ENCODE measurements at places on chromosomes 7 and 10. TPM values are rescaled to one million over a fixed set of nuclear protein-coding genes. Genes with fewer than 3 reads are reported as not detected.

GRCh38 chr10:75613685-75614504 lies 182.5 kb downstream of the LRMDA start:
- H3K27me3 ChIP-seq = peaks cover 4% of the 10 kb centered on the region
- H3K4me3 ChIP-seq = no peak overlapping the region
- H3K4me1 ChIP-seq = no peaks in the 10 kb centered on the region
- no peak for DNase-seq
- no peak overlapping the region for H3K27ac ChIP-seq

- peaks cover 13% of the 10 kb centered on the region for H3K4me1 ChIP-seq
- no peaks in the 10 kb centered on the region for H3K27me3 ChIP-seq
- H3K27ac ChIP-seq = no peak overlapping the region
- peaks cover 34% of the 10 kb centered on the region for H3K36me3 ChIP-seq
These were observed 109.6 kb downstream of the CYTH3 start for GRCh38 chr7:6162650-6163366.

- H3K4me3 ChIP-seq = no peak overlapping the region
- H3K36me3 ChIP-seq = no peaks in the 10 kb centered on the region
- DNase-seq = no peak
- H3K4me1 ChIP-seq = no peaks in the 10 kb centered on the region
- H3K27me3 ChIP-seq = no peaks in the 10 kb centered on the region
These were observed 675.5 kb downstream of the SUGCT start for GRCh38 chr7:40810274-40810673.

DNA sequence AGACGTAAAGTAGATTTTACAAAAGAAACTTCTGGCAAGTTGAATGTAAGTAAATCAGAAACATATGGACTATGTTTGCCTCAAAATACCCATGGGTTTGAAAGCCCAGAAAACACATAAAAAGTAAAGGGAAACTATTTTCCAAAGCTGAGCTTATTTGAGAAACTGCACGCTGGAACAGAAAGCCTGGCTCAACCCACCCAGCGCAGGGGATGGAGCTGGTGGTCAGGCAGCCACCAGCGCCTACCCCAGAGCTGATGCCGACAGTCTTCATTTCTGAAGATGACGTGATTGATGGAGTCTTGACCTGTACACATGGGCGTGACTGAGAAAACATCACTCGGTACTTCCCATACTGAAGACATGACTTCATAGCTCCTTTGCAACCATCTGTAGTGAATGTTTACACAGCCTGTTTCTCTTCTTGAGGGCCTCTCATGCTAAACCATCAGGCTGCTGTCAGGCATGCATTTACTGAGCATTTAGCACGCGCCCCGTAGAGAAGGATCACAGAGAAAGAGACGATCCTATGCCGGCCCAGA lies 232.6 kb upstream of the AUTS2 start:
- DNase-seq = no peak
- H3K27ac ChIP-seq = no peak overlapping the region
- H3K27me3 ChIP-seq = no peaks in the 10 kb centered on the region

DNA sequence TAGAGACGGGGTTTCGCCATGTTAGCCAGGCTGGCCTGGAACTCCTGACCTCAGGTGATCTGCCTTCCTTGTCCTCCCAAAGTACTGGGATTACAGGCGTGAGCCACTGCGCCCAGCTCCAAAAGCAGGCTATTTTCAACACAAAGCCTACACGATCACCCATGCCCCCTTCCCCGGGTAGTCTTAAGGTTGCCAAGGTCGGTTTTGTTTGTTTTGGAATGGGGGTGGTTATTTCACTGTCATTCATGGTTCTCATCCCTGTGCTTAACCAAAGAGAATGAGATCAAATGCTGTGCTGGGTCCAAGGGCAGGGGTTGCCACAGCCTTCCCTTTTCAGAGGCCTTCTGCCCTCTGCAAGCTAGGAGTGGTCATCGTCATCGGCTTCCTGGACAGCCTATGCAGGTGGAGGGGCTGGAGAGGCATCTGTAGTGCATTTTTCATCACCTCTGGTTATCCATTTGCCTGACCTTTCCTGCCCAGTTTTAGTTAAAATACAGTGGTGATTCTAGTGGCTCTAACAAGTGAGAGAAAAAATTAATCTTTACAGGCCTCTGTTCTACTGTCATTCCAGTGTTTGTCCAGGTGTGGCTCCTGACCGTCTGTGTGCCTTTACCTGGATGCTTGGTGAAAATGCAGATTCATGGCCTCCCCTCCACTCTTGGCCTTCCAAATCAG lies 11.4 kb downstream of the BLVRA start:
- no peak overlapping the region for H3K27ac ChIP-seq
- H3K4me3 ChIP-seq = no peak overlapping the region
- H3K27me3 ChIP-seq = no peaks in the 10 kb centered on the region
- peaks cover 5% of the 10 kb centered on the region for H3K36me3 ChIP-seq

GRCh38 chr10:22105270-22105669 lies 101.7 kb upstream of the DNAJC1 start:
- no peak for DNase-seq
- no peaks in the 10 kb centered on the region for H3K36me3 ChIP-seq
- H3K27me3 ChIP-seq = no peaks in the 10 kb centered on the region
- no peaks in the 10 kb centered on the region for H3K4me1 ChIP-seq
- no peak overlapping the region for H3K4me3 ChIP-seq
- H3K27ac ChIP-seq = no peak overlapping the region

DNA sequence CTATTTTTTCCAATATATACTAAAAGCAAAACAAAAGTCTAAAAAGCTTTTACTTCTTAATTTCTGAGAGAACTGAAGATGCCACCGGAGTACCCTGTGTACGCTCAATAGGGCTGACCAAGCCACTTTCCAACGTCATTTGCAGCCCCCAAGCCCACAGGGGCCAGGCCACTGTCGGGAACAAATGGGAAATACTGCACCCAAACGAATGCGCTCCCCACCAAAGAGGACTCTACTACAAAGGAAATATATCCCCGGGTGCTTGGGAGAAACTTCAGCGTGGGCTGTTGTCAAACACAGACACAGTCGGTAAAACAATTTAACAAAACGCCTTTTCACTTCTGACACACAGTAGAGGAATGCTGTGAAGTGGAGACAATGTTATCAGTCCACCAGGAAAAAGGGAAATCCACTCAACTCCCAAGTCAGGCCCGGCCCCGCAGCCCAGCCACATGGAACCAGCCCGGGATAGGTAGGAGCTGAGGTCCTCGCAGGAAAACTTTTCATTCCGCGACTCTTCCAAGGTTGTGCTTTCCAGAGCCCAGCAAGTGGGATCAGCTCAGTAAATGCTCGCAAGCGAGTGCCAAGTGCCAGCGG lies 1.4 kb downstream of the PARD3 start:
- no peaks in the 10 kb centered on the region for H3K36me3 ChIP-seq
- DNase-seq = no peak
- peaks cover 23% of the 10 kb centered on the region for H3K27me3 ChIP-seq

DNA sequence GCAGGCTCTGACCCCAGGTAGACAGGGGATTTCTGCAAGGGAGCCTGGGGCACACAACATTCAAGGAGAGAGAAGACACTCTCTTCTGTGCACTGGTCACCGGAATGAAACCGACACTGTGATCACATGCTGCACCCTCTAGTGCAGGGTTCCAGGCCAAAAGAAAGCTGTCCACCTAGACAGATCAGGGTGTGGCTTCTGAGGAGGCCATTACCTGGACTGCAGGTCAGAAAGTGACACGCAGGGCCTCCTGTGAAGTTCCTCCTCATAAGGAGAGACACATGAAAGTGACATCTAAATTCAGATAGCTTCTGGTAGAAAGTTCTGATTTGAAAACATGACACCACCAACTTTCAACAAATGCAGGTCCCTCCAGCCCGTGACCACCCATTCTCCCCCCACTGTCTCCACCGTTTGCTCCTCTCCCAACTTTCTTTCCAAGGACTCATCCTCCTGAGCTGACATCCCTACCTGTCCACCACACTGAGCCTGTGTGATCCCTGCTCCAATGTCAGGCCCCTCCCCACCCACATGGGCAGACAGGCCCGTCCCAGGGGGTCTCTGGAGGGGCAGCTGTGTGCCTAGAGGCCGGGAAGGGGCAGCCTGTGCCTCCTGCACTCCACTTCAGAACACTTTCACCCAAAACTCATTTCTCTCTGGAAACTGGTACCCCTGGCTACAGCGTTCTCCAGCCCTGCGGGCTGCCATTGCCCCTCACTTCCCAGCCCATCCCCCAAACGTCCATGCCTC lies 198.0 kb downstream of the TNS3 start:
- no peak for DNase-seq
- no peaks in the 10 kb centered on the region for H3K4me1 ChIP-seq
- no peaks in the 10 kb centered on the region for H3K36me3 ChIP-seq
- no peaks in the 10 kb centered on the region for H3K27me3 ChIP-seq
- no peak overlapping the region for H3K4me3 ChIP-seq

GRCh38 chr7:157568106-157568769 lies 231.4 kb downstream of the DNAJB6 start:
- peak overlapping the region; percentile 27 for H3K27ac ChIP-seq
- no peak for DNase-seq
- no peaks in the 10 kb centered on the region for H3K36me3 ChIP-seq

DNA sequence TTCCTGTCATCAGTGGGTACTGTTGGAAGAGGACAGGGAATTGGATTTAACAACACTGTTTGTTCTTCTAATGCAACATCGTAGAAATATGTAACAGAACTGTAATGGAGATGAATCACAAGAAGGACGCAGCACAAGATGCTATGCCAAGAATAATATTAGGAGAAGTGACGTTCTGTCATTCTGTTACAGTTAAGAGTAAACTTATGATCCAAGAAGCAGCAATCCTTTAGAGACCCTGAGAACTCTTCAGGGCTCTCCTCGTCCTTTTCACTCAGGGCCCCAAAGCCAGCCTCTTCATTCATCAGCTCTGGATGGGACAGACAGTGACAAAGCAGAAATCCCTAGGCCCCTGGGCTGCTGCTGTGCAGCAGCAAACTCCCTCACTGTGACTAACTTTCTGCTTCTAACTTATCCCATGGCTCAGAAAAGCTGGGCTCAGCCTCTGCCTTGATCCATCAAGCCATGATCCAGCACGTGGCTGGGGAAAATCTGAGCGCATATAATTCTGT lies 8.7 kb upstream of the IL6 start:
- H3K36me3 ChIP-seq = no peaks in the 10 kb centered on the region
- peaks cover 5% of the 10 kb centered on the region for H3K27me3 ChIP-seq
- DNase-seq = no peak
- no peak overlapping the region for H3K27ac ChIP-seq
- no peaks in the 10 kb centered on the region for H3K4me1 ChIP-seq

DNA sequence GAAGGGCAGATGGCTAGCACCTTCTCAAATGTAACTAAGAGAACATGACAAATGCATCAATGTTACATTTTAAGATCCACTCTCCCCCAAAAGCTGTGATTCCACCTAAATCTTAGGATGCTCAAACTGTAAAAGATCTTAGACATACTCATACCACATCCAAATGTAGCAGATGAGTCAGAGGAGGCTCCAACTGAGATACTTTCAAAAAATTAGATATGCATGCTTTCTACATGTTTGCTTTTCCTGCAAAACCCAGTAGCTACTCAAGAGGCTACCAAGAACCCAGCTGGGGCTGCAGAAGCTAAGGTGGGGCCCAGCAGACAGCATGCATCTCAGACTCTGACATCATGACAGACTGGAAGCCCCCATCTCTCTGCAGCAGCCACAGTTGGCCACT lies 31.4 kb upstream of the FRMD4A start:
- H3K27ac ChIP-seq = no peak overlapping the region
- no peak for DNase-seq

DNA sequence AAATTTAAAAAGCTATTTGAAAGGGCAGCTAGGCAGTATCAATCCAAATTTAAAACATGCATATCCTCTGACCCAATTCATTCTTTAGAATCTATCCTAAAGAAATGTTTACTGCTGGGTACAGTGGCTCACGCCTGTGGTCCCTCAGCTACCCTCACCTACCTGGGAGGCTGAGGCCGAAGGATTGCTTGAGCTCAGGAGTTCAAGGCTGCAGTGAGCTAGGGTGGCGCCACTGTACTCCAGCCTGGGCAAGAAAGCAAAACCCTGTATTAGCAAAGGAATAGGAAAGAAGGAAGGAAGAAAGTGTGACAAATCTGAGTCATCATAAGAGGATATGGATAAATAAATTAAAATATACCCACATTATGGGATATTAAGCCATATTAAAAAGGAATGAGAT lies 36.3 kb downstream of the C7orf33 start:
- no peak overlapping the region for H3K4me3 ChIP-seq
- no peak overlapping the region for H3K27ac ChIP-seq
- no peaks in the 10 kb centered on the region for H3K27me3 ChIP-seq
- no peak for DNase-seq
- H3K4me1 ChIP-seq = peaks cover 22% of the 10 kb centered on the region

DNA sequence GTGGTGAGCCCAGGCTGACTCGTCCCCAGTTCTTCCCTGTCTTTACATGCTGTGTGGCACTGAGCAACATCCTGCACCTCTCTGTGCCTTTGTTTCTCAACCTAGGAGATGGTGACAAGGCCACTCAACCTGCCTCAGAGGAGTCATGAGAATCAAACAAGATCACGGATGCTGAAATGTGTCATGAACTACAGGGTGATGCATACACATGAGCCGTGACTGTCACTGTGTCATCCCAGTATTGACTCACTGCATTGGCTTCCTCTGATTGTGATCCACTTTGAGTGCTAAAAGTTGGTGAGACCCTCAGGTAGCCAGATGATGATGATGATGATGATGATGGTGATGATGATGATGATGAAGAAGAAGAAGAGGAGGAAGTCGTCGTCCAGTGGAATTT lies 11.5 kb downstream of the C10orf71 start:
- no peak for DNase-seq
- H3K4me3 ChIP-seq = no peak overlapping the region
- H3K36me3 ChIP-seq = no peaks in the 10 kb centered on the region
- no peak overlapping the region for H3K27ac ChIP-seq
- H3K27me3 ChIP-seq = no peaks in the 10 kb centered on the region
- no peaks in the 10 kb centered on the region for H3K4me1 ChIP-seq

- H3K4me3 ChIP-seq = peak overlapping the region; percentile 23
- DNase-seq = no peak
- peak overlapping the region; percentile 53 for H3K27ac ChIP-seq
- H3K4me1 ChIP-seq = peaks cover 92% of the 10 kb centered on the region
- H3K27me3 ChIP-seq = no peaks in the 10 kb centered on the region
These were observed 13.6 kb downstream of the ANXA11 start for GRCh38 chr10:80191589-80192270.

GRCh38 chr7:106486331-106486730 lies 174.6 kb downstream of the CCDC71L start:
- no peak overlapping the region for H3K4me3 ChIP-seq
- no peaks in the 10 kb centered on the region for H3K4me1 ChIP-seq
- no peak overlapping the region for H3K27ac ChIP-seq

The TMEM270 gene
- not detected for total RNA-seq

The PODXL gene
- total RNA-seq = 0.89 TPM

The MGMT gene
- total RNA-seq = 18.7 TPM

The ASZ1 gene
- not detected for total RNA-seq

The PSD gene
- total RNA-seq = 2.9 TPM

The OGDHL gene
- total RNA-seq = not detected

The TMEM139 gene
- 0.91 TPM for total RNA-seq

The ZNF92 gene
- total RNA-seq = 30.9 TPM
